Stimulated activated CD8-positive, alpha-beta memory T cell treated with anti-CD3 and anti-CD28 coated beads, Interleukin-4, amount 100 ng/mL, for 1 hour (primary cell): ENCODE measurements at places on chromosomes 13 and 19.

- DNase-seq: no peak
Measured at GRCh38 chr13:80783926-80784565, 443.1 kb upstream of the SPRY2 start.

DNA sequence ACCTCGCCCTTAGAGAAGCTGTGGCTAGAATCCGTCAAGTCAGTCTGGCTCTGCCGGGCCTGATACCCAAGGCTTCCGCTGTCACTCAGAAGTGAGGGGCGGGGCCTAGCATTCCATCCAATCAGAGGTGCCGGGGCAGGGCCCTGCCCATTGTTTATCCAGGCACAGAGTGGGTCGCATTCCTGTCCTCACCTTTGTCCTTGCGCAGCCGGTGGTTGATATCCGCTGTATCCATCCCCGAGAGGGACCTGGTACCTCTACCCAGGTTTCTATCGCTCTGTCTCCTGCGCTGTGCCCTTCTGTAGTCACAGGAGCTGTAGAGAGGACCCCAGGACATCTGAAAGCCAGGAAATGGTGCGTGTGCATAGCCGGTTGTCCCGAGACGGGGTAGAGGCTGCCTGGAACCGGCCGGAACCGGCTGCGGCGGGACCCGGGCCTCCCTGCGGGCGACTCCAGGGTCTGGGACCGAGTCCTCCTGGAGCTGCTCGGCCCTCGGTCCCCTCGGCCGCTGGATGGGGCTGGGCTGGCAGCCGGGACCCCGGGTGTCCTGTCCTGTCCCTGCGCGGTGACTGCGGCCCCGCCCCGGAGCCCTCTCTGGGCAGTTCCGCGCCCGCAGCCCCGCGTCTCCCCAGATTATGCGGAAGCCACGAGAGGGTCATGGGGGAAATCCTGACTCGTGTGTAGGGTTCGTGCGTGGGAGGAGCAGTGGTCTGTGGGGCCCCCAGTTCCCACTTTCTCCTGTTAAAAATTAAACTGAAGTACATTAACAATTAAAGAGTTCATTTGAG, at the start of gene ZNF763:
ZNF763 (plus strand) TSS at position 183 of the 788 bp plus-strand sequence; CDS start at position 352, 169 bp downstream.
- peak; percentile 73 for DNase-seq

DNA sequence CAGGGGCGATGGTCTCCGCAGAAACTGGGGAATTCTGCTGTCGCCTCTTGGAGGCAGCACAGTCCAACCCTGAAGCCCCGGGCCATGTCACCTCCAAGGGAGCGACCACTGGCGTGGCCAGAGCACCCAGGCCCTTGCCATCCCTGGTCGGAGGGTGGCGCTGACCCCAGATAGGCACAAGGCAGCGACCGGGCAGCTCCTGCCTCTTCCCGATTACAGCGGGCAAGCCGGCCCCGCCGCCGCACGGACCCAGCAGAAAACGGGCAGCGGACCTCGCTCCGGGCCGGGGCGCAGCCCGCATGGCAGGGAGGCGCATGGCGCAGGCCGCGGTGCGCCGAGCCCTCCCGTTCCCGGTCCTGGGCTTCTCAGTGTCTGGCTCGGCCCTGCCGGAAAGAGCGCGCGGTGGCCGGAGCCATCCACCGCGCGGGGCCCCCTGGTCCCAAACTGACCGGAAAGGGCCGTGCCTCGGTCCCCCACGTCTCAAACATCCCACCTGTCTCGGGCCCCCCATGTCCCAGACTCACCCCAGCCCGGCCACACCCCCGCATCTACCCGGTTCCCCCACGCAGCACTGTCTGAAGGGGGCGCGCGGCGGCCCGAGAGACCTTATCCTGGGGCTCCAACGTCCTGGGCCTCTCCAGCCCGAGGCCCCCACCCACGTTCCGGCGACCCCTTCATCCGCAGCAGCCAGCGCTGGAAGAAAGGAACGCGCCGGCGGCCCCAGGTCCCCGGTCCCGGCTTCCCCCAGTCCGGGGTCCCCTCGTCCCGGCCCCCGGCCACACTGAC, 727 bp downstream of the CERS1 start:
- DNase-seq: no peak

GRCh38 chr19:35447606-35448469, at the start of gene FFAR2:
FFAR2 (plus strand) TSS chr19:35448257; CDS start chr19:35449715, 1,458 bp downstream.
- DNase-seq: no peak

DNA sequence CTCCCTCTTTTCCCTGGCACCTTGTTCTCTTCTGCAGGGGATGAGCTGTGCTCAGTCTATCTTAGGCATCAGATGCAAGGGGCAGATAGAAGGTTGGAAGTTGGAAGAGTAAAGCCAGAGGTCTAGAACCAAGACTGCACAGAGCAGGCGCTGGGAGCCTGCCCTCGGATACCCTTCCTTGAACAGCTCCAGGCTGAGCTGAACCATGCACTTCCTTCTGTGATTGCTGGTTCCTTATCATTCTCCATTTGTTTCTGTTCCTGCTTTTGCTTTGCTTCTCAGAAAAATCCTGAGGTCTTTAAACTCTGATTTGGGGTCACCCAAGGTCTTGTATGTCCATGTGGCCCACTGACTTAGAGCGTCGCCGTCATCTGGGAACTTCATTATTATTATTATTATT, 36.3 kb downstream of the ARHGEF18 start:
- no peak for DNase-seq

DNA sequence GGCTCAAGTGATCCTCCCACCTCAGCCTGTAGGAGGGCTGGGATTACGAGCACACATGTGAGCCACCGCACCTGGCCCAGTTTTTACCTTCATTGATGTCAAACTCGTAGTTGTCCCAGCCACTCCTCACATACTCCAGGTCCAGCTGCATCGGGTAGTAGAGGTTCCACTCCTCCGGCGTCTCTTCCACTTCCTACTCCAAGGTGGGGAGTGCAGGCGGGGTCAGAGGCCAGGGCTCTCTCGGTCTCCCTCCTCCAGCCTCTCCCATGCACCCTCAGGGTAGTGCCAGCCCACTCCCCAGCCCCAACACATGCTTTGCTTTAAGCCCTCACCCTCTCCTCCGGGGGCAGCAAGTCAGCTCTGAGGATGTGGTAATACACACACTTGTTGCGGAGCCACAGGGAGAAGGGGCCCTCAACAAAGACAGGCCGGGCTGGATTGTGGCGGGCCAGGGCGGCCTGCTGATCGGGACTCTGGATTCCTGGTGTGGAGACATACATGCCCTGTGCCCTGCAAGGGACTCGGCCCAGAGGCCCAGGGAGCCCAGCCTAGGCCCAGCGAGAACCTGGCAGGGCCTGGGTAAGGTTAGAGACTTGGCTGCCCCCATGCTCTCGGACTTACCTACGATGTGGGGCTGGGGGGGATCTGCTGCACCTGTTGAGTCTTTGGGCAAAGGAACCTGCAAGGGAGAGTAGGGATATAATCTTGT, 1.9 kb upstream of the ZNF653 start:
- no peak for DNase-seq

DNA sequence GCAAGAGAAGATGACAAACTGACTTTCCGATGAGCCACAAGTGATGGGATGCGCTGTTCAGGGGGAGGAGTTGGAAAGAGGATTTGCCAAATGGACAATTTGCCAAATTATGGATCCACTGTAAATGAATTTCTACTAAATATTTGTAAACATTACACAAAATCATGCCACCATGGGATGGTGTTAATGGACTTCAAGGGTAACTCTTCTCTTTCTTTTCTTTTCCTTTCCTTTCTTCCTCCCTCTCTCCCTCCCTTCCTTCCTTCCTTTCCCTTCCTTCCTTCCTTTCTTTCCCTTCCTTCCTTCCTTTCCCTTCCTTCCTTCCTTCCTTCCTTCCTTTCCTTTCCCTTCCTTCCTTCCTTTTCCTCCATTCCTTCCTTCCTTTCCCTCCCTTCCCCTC, 76.0 kb upstream of the PEG3 start:
- no peak for DNase-seq

GRCh38 chr19:44685877-44686276, 13.1 kb upstream of the CEACAM16 start:
- no peak for DNase-seq

GRCh38 chr13:30796132-30796572, 60.8 kb downstream of the ALOX5AP start:
- no peak for DNase-seq

GRCh38 chr13:24663586-24663985, 16.6 kb upstream of the ATP12A start:
- DNase-seq: no peak

GRCh38 chr19:17107546-17108452, 32.2 kb downstream of the MYO9B start:
- DNase-seq: no peak

- no peak for DNase-seq
Measured at GRCh38 chr13:36355632-36356031, 9.4 kb upstream of the SPART start.

GRCh38 chr19:56310462-56310861, 4.2 kb downstream of the ZSCAN5A start:
- DNase-seq: no peak

- DNase-seq: no peak
Measured at GRCh38 chr19:57338877-57339276, 12.2 kb upstream of the ZNF304 start.

- DNase-seq: no peak
Measured at GRCh38 chr19:13055213-13056051, 47.2 kb downstream of the LYL1 start.

DNA sequence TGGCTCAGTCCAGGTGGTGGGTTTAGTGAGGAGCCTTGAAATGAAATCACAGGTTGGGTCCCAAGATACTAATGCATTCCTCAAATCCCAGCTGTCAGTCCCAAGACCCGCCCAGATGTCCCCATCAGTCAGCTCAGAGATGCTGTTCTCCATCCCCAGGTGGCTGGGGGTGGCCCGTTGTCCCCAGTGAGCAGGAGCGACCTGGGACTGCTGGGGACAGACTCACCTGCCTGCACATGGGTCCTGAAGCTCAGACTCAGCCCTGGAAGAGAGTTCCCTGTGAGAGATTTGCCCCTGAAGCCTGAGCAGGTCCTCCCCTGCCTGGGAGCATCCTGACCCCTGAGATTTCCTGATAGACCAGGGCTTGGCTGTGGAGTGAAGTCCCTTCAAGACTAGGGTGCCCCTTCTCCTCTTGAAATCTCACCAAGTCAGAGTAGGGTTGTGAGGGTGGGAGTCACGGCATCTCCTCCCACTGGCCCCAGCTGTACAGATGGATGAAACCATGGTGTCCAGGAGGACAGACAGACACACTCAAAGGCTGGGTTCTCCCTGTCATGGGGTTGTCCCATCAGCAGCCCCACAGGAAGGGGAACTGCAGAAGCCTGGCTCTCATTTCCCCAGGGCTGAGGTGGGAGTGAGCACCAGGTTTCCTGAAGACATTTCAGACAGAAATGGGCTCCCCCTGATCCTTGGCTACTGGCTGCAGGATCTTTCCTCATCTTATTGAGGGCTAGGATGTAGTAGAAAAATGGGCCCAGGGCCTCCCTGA, 14.4 kb downstream of the LILRA5 start:
- no peak for DNase-seq

- no peak for DNase-seq
Measured at GRCh38 chr13:49357694-49358093, 86.2 kb downstream of the CAB39L start.

DNA sequence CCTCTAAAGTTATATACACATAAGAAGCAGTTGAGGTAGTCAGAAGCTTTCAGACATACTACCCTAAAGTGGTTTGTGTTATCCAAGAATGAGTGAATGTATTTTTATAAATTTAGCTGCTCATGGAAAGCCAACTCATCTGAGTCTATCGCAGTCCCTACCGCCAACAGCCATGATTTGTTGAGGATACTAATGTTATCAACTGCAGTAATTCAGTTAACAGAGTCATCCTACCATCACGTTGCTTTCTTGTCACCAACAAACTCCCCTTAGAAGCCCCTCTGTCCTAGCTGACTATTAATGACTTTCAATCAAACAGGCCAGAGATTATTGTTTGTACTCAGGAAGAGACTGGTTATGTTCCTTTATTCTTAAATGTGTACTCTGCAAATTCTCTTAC, 169.9 kb downstream of the DCT start:
- DNase-seq: no peak

DNA sequence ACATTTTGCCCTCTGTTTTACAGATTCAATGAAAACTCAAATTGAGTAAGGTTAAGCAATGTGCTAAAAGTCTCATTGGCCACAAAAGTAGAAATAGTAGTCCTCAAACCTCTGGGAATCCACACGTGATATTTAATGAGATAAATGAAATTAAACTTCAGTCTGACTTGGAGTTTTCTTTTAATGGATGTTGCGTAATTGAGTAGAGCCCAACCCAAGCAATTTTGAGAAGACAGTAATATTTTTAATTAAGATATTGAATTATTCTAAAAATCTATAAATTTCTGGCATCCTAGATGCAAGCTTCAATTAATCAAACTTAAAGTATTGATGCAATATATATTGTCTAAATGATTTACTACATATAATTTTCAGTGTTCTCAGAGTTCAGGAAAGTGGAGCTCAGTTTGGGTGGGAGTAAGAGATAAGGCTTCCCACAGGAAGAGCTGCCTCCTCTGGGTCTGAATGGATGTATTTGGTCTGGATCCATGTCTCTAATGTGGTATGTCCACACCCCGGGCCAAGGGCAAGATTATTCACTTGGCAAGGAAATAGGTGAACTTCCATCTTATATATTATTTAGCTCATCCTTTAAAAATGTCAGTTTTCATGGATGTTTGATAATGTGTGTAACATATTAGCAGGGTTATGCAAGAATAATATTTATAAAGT, 6.9 kb downstream of the MBNL2 start:
- DNase-seq: no peak

- DNase-seq: no peak
Measured at GRCh38 chr13:90717451-90717936, 630.0 kb upstream of the MIR17HG start.

- DNase-seq: no peak
Measured at GRCh38 chr13:28321756-28322155, 173.2 kb downstream of the FLT1 start.

DNA sequence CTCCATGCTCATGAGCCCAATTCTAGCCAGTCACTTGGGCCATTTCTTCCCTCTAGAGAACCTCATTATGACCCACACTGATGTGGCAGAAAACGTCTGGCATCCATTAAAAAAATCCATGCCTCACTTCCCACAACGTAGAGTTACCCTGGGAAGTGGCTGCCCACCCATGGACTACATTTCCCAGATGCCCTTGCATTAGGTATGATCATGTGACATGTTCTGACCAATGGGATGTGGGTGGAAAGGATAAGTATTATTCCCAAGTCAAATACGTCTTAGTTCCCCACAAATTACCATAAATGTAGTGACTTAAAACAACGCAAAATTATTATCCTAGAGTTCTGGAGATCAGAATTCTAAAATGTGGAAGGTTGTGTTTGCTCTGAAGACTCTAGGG, 47.9 kb upstream of the ZNRF4 start:
- DNase-seq: no peak

DNA sequence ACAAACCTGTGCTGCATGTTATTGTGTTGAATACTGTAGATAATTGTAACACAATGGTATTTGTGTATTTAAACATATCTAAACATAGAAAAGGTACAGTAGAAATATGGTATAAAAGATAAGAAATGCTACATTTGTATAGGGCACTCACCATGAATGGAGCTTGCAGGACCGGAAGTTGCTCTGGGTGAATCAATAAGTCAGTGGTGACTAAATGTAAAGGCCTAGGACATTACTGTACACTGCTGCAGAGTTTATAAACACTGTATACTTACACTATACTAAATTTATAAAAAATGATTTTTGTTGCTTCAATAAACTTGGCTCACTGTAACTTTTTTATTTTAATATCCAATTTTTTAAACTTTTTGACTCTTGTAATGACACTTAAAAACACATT, 34.4 kb downstream of the LMO7 start:
- DNase-seq: no peak

- no peak for DNase-seq
Measured at GRCh38 chr13:52022356-52022755, 2.1 kb upstream of the UTP14C start.

GRCh38 chr13:35768551-35768950, 292.1 kb upstream of the MAB21L1 start:
- DNase-seq: no peak
